ENCODE measurements at places on chromosomes 4 and X. TPM values are rescaled to one million over a fixed set of nuclear protein-coding genes. Genes with fewer than 3 reads are reported as not detected.

DNA sequence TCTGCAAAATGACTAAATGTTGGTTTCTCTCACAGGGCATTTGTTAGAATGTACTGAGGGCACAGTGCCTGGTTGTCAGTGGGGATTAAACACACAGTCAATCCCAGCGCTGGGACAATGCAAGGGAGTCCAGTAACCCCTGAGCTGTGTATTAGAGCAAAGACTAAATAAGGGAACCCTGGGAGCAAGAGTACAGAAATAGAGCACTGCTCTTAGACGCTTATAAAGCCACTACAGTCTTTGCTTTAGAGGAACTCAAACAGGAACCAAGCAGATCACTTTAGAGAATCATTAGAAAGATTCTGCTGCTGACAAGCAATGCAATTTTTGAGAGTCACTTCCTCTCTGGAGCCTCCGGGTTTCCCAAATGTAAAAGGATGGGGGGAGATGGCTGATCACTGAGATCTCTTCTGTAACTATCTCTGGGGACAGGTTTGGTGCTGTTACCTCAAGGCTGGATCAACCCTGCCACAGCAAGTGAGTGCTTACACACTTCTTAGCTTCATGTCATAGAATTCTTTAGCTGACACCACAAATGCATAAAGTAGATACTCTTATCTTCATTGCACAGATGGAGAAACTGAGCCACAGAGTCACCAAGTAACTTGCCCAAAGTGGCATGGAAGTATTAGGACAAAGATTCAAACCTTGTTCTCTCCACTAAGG lies 137.8 kb upstream of the CPEB2 start:
- peaks cover 35% of the 10 kb centered on the region for H3K27me3 ChIP-seq
- no peak for DNase-seq
- H3K4me1 ChIP-seq: no peaks in the 10 kb centered on the region
- H3K4me3 ChIP-seq: no peak overlapping the region

GRCh38 chr4:6010789-6011188 lies 7.4 kb downstream of the C4orf50 start:
- H3K27ac ChIP-seq: no peak overlapping the region
- H3K4me3 ChIP-seq: no peak overlapping the region
- no peak for DNase-seq
- peaks cover 24% of the 10 kb centered on the region for H3K27me3 ChIP-seq
- H3K36me3 ChIP-seq: no peaks in the 10 kb centered on the region
- no peaks in the 10 kb centered on the region for H3K4me1 ChIP-seq

Gene CENPVL2
- total RNA-seq: not detected

Gene SPARCL1
- not detected for total RNA-seq

All from activated naive CD4-positive, alpha-beta T cell treated with anti-CD3 and anti-CD28 coated beads for 36 hours (primary cell).